Stimulated activated CD8-positive, alpha-beta memory T cell treated with anti-CD3 and anti-CD28 coated beads, Interleukin-4, amount 100 ng/mL, for 1 hour (primary cell): ENCODE measurements at places on chromosomes 11 and 22.

DNA sequence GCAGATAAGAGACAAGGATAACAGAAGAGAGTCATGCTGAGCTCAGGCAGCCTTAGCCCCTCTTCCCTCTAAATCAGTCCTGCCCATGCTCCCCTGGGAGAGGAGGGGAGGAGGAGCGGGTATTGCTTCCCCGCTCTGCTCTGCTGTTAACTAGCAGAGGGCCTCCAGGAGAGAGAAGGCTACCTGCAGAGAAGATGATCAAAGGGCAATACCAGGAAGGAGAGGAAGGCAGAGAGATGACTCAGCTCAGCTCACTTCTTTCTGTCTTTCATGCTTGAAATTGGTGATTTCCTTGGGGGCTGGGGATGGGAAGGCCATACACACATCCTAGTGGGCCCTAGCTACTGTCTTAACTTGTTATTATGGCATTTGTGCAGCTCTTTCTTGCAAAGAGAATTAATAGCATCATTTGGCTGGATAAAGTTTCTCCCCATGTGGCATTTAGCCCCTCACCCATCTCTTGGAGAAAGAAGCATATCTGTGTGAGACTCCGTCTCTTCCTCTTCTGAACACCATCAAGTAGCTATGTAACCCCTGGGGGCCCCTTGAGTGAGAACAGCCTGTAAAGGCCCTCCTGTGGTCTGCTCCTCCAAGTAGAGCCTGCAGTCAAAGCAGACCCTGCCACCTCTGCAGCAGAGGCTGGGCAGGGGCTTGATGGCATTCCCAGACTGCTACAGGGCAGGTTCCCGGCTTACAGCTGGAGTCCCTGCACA, 33.4 kb upstream of the AMOTL1 start:
- no peak for DNase-seq

DNA sequence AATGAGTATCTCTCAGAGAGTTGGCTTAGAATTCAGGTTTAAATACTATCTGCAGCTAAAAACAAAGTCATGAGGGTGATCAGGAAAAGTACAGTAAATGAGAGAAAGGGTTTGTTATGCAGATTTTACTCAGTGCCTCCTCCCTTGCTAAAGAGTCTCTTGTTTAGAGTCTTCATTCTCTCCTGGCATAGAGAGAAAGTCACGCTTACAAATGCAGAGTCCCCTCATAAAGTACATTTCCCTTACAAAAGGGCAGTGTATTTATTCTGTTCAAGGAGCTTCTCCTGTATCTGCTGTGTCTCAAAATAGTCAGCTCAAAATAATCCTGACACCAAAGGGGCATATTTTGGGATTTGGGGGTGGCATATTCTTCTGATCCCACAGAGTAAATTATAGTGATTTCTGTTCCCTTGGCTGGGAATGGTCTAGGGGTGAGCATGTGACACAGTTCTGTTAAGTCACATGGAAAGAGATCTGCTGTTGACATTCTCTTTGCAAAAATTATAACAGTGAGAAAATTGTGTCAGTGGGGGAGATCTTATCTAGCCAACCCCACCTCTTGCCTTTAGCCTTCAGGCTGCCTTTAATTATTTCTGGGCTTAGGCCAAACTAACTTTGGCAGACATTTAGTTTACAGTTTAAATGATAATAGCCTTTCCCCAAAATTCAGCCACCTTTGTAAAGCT, 102.9 kb downstream of the MTNR1B start:
- no peak for DNase-seq

DNA sequence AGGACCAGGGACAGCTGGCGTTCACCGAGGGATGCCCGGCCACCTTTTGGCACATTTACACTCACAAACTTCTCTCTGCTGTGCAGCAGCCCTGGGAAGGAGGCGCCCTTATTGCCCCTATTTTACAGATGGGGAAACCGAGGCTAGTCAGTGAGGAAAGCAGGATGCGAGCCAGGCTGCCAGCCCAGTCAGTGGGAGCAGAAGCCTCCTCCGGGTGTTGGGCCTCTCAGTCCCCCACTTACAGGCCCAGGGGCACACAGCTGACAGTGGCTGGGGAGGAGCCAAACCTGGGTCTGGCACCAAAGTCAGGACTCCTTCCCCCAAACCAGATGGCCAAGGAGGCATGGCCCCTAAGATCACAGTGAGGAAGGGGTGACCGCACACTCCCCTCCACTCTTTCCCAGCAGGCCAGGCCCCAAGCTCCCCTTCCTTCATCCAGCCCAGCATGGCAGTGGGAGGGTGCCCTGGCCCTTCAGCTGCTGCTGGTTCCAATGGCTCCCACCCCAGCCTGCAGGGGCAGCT, 121.4 kb upstream of the ANO1 start:
- DNase-seq: no peak

GRCh38 chr11:35600331-35600838, 17.9 kb upstream of the FJX1 start:
- DNase-seq: no peak

DNA sequence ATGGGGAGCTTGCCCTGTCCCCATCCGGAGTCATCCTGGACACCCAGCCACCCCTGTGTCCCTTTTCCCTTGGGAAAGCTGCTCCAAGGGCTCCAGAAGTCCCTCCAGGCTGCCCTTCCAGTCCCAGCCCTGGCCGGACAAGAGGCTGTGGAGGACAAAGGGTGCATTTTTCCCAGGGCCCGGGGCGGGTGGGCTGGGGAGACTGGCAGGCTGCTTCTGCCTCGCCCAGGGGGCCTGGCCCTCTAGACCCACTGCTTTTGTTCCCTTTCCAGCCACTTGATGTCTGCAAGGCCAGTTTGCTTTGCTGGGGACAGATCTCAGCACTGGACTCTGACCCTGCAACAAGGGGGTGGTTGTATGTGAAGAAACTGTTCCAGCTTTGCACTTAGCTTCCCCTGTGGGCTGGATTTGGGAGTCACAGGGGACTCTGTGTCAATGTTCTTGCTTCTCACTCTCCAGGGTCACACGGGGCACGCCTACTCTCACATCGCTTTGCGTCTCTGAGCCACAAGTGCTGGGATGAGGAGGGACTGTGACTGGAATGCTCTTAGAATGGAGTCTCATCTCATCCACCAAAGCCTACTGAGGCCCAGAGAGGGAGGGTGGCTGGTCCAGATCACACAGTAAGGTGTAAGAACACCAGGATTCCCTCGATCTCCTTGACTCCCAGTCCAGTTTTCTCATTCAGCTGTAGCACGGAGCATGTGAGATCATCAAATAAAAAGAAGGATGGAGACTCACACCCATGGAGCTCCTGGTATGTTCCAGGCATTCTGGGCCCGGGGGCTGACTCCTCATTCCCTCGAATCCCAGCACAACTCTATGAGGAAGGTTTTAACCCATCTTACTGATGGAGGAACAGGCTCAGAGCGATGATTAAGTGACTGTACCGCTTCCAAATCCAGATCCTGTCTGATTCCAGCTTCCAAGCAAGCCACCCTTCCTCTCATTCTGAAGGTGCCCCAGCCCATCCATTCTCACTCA, 59.9 kb downstream of the FBXO7 start:
- DNase-seq: no peak
